Left hindlimb (tissue), 1 donor: ENCODE measurements at places on chromosomes 4 and X.
A peak's percentile ranks its signal among the peaks of the same experiment; 100 is the strongest.

DNA sequence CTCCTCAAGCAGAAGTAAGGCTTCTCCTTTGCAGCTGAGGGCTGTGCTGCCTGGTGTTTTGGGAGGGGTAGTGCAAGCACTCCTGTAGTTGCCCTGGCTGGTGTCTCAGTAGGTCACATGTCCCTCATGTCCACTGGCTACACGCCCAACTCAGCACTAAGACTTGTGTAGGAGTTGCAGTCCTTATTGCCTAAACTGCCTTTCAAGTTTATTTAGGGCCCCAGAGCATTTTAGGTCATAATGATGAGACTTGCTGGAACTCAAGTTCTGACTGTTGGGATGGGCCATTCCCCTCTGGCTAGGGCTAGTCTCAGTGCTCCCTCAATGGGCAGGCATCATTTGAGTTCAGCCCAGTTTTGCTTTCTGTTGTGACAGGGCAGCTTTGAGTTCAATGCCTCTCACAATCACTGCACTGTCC, 44.1 kb downstream of the PPM1K start:
- no peak for DNase-seq

DNA sequence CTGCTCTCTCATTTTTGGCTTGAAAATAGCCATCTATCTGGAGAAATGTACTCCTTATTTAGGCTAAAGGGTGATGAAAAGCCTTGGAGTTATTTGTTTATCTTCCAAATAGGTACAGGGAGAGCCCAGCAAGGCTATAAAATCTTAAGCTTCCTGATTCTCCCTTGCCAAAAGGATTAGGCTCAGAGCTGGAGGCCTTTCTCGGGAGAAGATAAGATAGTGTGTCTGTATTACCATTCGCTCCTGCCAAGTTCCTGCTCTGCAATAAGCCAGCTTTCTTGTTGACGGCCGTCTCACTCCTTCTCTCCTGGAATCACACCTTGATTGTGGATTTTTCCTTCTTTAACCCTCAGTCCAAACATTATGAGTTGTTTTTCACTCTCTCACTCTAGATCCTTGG, 171.8 kb upstream of the TTC29 start:
- no peak for DNase-seq

DNA sequence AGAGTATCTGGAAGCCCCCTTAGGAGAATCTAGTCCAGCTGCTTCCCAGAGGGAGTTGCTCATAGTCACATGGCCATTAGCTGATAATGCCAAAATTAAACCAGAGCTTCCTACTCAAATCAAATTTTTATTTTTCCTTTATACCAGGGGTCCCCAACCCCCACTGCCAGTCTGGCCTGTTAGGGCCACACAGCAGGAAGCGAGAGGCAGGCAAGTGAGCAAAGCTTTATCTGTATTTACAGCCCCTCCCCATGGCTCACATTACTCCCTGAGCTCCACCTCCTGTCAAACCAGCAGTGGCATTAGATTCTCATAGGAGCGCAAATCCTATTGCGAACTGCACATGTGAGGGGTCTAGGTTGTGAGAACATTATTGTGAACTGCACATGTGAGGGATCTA, 19.2 kb upstream of the TNIP3 start:
- no peak for DNase-seq

GRCh38 chr4:154158361-154159155, 333.0 kb downstream of the DCHS2 start:
- DNase-seq: no peak

- DNase-seq: no peak
Measured at GRCh38 chr4:47744253-47744652, 93.6 kb downstream of the CORIN start.

DNA sequence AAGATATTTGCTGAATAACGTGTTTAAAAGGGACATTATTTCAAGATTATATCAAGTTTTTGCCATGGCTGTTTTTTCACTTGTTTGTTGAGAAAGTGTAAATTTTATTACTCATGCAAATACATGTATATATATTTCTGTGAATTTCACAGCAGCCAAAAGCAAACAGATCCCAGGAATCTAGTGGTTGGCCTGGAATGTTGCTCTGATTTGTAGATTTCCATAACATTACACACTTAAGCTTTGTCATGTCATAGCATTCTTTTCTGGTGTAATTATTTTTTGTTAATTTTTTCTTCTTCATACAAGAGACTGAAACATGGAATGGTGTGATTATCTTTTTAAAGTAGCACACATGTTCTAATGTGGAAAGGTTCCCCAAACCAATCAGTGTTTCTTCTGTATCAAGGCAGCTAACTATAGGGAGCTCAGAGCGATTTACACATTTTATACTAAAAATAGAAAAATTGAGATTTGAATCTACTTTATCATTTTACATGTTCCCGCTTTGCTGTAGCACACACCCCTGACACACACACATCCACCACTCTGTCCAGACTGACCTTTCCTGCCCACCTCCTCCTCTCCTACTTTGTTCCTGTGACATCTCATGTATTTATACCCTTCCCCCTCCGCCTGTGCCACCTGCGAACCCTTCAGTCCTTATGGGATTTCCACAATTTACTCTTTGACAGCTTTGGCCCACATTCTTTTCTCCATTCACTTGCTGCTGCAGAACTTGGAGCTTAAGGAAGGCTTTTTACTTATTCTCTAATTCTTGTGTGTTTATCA, 20.3 kb downstream of the RUFY3 start:
- no peak for DNase-seq

GRCh38 chr4:152382057-152382785, 153.7 kb downstream of the FBXW7 start:
- DNase-seq: no peak

- DNase-seq: no peak
Measured at GRCh38 chrX:100600758-100601157, 16.0 kb downstream of the TNMD start.

DNA sequence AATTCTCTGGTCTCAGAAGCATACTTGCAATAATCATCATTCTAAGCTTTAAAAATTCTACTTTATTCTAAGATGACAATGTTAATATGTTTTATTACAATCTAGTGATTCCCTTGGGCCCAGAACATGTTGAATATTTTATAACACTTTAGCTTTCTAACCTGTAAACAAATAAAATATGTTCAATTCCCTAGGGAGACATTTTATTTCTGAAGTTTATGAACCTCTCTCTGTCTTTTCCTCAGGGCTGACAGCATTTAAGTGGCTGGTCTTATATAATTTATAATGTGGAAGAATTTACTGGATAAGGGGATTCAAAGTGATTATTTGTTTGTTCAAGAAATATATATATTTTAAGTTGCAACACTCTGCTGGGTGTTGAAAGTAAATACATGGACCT, 55.3 kb upstream of the NPFFR2 start:
- no peak for DNase-seq

DNA sequence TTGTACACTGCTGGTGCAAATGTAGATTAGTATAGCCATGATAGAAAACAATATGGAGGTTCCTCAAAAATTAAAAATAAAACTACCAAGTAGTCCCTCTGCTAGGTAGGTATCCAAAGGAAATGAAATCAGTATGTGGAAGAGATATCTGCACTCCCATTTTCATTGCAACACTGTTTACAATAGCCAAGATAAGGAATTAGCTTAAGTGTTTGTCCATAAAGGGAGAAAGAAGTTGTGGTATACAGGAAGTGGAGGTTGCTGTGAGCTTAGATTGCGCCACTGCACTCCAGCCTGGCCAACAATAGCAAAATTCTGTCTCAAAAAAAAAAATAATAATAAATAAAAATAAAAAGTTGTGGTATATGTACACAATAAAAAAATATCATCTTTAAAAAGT, 325.0 kb upstream of the EMCN start:
- no peak for DNase-seq

- no peak for DNase-seq
Measured at GRCh38 chrX:136863826-136864225, 16.7 kb downstream of the RBMX start.

GRCh38 chr4:60656171-60656570, 544.0 kb upstream of the ADGRL3 start:
- no peak for DNase-seq

GRCh38 chr4:184850431-184851199, 24.8 kb upstream of the ACSL1 start:
- DNase-seq: no peak

- no peak for DNase-seq
Measured at GRCh38 chr4:44493924-44494323, 45.3 kb upstream of the KCTD8 start.

- no peak for DNase-seq
Measured at GRCh38 chr4:3858046-3858730, 92.0 kb downstream of the ADRA2C start.

- no peak for DNase-seq
Measured at GRCh38 chr4:16672421-16672820, 226.0 kb downstream of the LDB2 start.

DNA sequence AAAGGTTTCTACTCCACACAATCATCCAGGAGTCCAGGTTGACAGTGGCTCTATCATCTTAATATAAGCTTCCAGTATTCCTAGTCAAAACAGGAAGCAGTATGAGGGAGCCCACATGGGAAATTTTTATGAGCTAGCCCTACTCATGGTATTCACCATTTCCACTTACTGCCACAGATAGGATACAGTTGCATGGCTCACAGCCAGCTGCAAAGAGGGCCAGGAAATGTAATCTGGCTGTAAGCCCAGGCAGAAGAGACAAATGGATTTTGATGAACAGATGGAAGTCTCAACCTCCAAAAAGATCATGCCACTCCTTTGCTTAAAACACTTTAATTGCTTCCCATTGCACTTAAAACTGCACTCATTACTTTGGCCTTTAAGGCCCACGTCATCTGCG, 150.6 kb downstream of the ADAMTS3 start:
- peak; percentile 71 for DNase-seq

- no peak for DNase-seq
Measured at GRCh38 chr4:19285146-19285545, 966.6 kb upstream of the SLIT2 start.

DNA sequence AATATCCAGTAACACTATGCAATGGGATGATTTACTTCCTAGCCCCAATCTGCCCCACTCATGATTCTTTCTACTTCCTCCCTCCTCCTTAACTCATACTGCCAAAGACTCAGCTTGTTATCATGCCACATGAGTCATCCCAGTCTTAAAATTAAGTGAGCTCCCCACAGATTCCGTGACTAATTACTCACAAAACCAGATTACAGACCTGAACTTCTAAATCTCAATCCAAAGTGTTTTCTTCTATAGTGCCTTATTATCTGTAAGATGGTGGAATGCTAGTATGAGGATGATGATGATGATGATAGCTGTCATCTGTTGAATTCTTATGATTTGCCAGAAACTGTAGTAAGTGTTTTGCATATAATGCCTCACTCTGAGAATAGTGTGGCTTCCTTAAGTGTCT, 27.7 kb upstream of the GPC3 start:
- DNase-seq: no peak

DNA sequence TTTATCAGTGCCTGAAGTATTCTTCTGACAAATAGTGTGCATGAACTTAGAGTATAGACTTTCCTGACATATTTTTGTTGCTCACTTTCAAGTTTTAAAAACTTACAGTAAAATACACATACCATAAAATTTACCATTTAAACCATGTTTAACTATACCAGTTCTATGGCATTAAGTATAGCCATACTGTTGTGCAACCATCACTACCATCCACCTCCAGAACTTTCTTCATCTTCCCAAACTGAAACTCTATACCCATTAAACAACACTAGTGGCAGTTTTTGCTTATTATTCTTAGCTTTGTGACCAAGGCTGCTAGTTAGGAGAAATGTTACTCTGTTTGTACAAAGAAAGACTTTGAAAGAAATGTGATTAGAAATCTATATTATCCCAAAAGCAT, 25.8 kb downstream of the ATP7A start:
- no peak for DNase-seq

GRCh38 chr4:169976951-169977350, 49.2 kb downstream of the MFAP3L start:
- no peak for DNase-seq

GRCh38 chrX:40653535-40653934, 6.2 kb upstream of the CXorf38 start:
- no peak for DNase-seq

DNA sequence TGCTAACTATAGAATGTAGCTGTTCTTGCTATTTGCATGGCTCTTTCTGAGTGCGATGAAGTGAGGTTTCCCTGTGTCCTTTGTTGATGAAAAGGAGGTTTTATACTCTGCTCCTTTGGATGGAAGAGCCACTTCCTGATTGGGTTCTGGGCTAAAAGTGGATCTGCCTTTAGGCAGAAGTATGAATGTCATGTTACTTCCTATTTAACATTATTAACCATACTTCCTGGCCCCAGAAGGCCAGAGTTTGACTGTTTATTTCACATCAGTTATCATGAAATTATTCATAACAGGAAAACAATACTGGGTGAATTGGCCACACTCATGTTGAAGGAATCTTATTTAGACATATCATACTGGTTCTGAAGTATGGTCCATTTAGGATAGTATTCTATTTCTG, 386.2 kb downstream of the PCDH7 start:
- DNase-seq: no peak

DNA sequence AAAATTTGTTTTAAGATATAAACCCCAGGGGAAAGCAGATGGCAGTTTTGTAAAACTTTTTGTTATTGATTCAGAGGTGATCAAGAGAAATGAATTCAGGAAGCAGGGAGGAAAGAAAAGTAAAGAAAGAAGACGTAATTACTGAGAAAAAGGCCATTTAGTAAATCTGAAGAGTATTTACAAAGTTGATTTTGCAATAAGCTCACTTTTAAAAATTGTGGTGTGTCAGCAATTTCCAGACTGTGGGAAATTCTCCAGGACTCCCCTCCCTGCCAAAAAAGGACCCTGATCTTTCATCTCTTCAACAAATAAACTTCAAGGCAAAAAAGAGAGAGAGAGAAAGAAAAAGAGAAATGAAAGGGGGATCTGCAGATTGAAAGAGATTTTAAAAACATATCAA, 36.6 kb downstream of the PCYT1B start:
- no peak for DNase-seq
